Omental fat pad (tissue), 4 donors: ENCODE measurements at places on chromosomes 5 and 9. TPM values are rescaled to one million over a fixed set of nuclear protein-coding genes. Genes with fewer than 3 reads are reported as not detected.

- no peak for DNase-seq
Observed at GRCh38 chr5:10438301-10438700, 3.4 kb upstream of the ROPN1L start.

DNA sequence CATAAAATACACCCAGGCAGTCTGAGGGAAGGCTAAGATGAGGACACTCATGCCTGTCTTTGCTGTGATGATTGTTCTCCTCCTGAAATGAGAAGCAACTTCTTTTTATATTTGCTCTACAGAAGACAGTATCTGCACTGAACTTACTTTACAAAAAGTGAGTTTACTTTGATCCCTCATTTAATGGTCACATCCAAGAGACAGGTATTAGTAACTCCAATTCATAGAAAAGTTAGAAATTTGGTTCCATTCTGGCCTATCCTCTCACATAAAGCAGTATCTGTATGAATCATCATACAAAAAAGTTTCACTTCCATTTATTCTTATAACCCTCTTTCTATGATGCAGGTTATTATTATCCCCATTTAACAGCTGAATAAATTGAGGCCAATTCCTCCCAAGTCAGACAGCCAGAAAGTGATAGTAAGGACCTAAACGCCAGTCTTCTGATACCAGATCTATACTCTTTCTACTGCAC lies 15.2 kb downstream of the TSTD2 start:
- no peak for DNase-seq

- no peak for DNase-seq
Observed at GRCh38 chr5:167900340-167900935, 391.0 kb upstream of the WWC1 start.

DNA sequence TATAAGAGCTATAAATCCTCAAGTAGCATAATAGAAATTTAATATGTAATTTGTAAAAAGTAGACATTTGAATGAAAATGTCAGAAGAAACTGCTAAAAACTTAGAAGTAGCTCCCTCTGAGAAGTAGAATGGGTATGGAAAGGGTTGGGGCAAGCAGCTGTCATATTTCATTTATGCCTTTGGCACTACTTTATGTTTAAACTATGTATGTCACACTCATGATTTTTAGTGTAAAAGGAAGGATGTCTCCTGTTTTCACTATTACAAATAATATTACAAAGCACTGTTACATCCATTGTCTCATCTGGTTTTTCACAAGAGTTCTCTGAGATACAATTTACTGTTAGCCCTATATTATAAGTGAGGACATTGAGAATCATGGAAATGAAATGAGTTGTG lies 96.3 kb upstream of the ZNF462 start:
- no peak for DNase-seq

DNA sequence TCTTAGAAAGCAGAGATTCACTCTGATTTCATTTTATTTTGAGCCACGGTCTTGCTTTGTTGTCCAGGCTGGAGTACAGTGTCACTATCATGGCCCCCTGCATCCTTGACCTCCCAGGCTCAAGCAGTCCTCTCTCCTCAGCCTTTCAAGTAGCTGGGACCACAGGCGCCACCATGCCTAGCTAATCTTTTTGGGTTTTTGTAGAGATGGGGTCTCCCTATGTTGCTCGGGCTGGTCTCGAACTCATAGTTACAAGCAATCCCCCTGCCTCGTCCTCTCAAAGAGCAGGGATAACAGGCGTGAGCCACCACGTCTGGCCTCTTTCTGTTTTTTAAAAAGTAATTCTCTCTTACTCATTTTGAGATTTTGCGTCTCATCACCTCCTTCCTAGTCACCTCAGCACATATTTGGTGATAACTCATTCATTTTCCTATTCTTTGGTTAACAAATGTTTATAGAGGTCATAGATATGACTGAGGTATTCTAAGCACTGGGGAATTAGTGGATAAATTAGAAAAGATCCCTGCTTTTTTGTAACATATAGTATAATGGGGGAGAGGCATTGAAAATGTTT lies 10.8 kb upstream of the DCP2 start:
- DNase-seq = no peak

DNA sequence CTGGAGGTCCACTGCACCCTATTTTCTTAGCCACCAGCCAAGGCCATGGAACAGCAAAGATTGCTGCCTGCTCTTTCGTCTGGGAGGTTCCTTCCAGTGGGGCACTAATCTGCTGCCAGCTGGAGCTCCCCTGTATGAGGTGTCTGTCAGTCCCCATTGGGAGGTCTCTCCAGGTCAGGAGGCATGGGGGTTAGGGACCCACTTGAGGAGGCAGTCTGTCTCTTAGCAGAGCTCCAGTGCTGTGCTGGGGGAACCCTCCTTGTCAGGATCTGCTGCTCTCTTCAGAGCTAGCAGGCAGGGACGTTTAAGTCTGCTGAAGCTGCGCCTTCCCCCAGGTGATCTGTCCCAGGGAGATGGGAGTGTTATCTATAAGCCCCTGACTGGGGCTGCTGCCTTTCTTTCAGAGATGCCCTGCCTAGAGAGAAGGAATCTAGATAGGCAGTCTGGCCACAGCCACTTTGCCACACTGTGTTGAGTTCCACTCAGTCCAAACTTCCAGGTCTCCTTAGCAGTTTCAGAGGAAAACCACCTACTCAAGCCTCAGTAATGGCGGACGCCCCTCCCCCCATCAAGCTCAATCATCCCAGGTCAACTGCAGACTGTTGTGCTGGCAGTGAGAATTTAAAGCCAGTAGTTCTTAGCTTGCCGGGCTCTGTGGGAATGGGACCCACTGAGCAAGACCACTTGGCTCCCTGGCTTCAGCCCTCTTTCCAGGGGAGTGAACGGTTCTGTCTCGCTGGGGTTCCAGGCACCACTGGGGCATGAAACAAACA lies 317.7 kb downstream of the LRRC70 start:
- no peak for DNase-seq

Gene OTP
- total RNA-seq = not detected
